NCI-H1105 (cell line): ENCODE measurements at places on chromosomes 5 and 9.

GRCh38 chr9:135580664-135581380 is 19.3 kb downstream of the PAEP start:
- DNase-seq: no peak

DNA sequence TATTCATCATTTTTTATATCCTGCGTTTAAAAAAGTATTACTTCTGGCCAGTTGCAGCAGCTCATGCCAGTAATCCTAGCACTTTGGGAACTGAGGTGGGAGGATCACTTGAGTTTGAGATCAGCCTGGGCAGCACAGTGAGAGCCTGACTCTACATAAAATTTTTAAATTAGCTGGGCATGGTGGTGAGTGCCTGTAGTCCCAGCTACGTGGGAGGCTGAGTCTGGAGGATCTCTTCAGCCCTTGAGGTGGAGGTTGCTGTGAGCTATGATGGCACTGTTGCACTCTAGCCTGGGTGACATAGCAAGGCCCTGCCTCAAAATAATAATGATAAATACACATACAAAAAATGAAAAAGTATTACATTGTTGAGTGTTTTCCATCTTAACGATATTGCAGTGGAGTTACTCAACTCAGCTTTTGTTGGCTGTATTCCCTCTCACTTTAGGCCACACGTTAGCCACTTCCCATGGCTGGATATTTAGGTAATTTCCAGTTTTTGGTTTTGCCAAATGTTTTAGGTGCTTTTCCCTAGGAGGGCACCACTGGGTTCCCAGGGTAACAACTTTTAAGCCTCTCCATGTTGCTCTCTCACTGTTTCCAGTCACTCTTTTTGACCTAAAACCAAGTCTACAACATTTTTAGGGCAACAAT is 20.6 kb downstream of the SHB start:
- no peak for DNase-seq

DNA sequence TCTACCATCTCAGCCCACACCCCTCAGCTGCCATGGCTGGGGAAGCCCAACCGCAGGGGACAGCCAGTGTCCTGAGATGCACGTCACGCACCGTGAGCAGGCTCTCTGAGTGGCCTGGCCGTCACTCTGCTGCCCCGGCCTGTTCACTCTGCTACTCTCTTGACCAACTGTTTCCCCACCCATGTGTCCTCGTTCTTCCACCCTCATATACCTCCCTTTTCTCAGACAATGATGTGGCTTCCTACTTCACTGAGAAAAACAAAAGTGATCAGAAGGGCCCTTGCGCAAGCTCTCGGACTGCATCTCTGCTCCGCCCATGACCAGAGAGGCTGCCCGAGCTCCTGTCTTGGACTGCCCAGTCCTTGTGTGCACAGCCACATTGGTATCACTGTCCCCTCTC is 47.6 kb downstream of the OTULIN start:
- DNase-seq: no peak

- DNase-seq: no peak
Measured at GRCh38 chr5:16812911-16813310, 123.2 kb downstream of the MYO10 start.

DNA sequence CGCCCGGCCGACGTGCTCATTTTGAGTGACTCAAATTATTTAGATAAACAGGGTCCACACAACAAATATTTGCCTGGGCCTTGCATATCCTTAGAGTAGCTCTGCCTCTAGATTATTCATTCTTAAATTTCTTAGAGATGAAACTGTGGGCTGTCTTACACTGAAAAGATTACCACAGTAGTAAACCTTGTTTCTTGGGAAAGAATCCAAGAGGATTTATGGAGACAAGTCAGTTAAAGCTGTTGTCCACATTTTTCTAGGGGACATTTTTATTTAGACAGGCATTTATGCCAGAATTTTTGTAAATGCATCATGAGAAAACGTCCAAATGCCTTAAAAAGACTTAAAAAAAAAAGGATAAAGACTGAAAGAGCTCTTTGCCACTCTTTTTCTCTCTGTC is 32.6 kb upstream of the RANBP3L start:
- no peak for DNase-seq

DNA sequence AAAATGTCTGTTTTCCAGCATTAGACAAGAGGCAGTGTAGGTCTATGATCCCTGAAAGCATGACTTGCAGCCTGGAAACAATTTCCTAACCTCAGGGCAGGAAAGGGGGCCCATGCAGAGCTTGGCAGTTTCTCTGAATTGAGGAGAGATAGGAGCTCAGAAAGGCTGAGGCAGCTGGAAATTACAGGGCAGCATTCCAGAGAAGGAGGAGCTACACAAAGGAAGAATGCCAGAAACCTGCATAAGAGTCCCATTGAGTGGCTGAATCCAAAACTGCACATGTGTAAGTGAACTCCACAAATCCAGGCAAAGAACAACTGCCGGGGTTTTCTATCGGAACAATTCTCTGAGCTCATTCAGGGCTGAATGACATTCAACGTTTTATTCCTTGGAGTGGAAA is 346.8 kb downstream of the PIK3R1 start:
- peak; percentile 8 for DNase-seq

DNA sequence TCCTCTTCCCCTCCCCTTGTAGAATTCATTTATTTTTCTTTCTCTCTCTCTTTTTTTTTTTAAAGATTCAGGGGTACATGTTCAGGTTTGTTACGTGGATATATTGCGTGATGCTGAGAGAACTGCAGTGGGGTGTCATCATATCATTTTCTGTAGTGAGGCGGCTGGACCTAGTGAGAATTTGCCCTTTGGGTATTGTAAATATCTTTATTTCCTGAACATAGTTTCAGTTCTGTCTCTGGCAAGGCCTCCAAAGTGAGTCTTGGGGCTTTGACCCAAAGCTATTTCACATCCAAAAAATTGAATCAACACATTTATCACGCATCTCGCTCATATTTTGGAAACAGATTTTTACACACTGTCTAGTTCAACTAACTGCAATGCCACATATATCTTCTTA is 25.4 kb upstream of the MYOT start:
- no peak for DNase-seq

DNA sequence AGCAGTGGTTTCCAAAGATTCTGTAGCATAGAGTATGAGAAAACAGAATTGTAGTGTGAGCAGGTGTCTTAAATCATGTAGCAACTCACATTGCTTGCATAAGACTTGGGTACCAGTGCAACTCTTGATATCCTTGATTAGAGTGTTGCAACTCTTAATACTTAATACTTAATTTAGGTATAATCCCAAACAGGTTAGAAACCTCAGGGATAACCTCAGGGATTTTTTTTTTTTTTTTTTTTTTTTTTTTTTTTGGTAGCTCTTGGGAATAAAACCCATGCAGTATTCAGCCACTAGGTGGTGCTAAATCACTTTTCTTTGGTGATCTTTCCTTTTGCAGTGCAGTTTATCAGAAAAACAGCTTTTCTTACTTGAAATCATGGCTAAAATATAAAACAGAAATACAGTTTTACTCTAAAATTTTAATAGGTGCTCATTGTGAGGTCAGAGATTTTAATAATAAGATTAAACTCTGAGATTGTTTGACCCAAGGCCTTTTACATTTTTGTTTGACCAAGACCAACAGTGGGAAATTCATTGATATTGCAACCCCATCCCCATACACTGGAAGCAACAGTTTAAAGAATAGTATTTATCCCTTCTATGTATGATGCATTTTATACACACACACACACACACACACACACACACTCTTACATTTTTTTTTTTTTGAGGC is 55.3 kb downstream of the ERAP1 start:
- DNase-seq: peak; percentile 23

DNA sequence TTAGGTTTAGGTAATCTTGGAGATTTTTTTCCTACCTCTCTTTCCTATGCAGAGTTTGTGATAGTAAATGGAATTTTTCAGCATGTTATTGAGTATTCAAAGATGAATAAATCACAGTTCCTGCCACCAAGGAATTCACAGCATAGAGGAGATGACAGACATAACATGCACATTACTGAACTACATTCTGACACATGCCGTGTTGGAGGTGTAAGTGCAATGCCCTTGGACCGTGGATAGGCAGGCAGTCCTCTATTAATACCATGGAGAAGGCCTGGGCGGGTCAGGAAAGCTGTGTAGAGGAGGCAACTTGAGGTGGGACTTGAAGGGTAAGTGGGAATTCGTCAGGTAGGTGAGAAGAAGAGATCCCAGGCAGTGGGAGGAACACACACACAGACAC is 43.9 kb downstream of the MCCC2 start:
- no peak for DNase-seq
